GM23338 (cell line): ENCODE measurements at places on chromosomes 5 and 9. TPM values are rescaled to one million over a fixed set of nuclear protein-coding genes. Genes with fewer than 3 reads are reported as not detected.
A peak's percentile ranks its signal among the peaks of the same experiment; 100 is the strongest.

FAM200C gene
- 6.9 and 7.4 TPM in 2 replicates for total RNA-seq

MEIKIN gene
- not detected in 2 replicates for total RNA-seq

DNA sequence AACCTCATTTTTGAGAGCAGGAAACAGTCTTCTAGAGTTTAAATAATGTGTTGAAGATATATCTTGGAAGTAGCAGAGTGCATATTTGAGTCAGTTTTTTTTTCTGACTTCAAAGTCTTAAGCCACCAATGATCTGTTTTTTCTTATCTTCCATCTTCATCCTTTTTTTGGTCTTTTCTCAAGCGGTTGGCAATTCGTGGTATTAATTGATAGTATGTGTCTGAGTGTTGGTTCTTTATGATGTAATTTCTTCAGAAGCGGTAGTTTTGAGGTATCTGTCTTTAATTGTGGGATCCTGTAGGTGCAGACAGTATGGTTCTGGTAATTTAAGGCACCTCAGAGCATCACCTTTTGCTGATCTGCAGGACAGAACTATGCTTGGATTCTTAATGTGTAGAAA is 3.9 kb downstream of the CSNK1G3 start:
- DNase-seq, result no peak
- peaks cover 20% of the 10 kb centered on the region for H3K4me1 ChIP-seq
- no peaks in the 10 kb centered on the region for H3K27me3 ChIP-seq
- H3K36me3 ChIP-seq, result no peaks in the 10 kb centered on the region
- H3K27ac ChIP-seq, result no peak overlapping the region

- H3K36me3 ChIP-seq, result no peaks in the 10 kb centered on the region
- H3K4me3 ChIP-seq, result no peak overlapping the region
- H3K4me1 ChIP-seq, result peaks cover 6% of the 10 kb centered on the region; the same call in 1 of the 2 replicates
- H3K27ac ChIP-seq, result no peak overlapping the region
These were observed 37.1 kb downstream of the CAMK2A start for GRCh38 chr5:150252489-150252888.

DNA sequence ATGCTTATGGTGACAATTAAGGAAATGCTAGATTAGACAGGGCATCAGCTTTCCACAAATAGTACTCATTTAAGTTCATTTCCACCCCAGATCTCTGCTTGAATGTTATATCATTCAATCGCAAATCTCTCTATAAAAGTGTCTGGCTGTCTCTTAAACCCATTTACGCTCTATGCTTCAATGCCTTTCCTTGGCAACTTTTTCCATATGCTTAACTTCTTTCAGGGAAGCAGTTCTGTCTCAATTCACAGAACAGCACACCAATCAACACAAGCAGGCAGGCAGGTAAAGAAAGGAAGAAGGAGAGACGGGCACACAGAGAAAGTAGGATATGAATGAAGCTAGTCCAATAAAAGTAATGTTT is 243.1 kb downstream of the DENND1A start:
- no peaks in the 10 kb centered on the region for H3K27me3 ChIP-seq
- no peaks in the 10 kb centered on the region; the same call in 1 of the 2 replicates for H3K4me1 ChIP-seq
- no peak overlapping the region for H3K4me3 ChIP-seq
- no peak for DNase-seq

STOML2 gene
- total RNA-seq, result 210 and 221 TPM in 2 replicates

DNA sequence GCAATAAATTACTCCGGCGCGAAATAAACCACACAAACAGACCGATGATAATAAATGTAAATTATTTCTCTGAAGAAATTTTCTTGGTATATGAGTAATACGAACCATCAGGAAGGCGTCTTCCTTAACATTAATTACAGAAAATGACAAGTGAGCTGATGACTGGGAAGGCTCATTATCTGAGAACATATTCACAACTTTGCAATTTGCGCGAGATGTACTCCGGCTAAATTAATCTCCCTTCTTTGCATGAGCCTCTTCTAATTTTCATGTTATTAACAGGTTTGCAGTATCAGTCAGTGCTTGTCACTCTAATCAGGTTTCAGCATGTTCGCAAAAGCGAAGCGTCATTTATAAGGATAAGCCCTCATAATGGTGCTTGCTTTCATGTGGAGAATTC is 218.9 kb upstream of the MVB12B start:
- no peaks in the 10 kb centered on the region for H3K36me3 ChIP-seq
- H3K4me3 ChIP-seq, result no peak overlapping the region
- H3K4me1 ChIP-seq, result no peaks in the 10 kb centered on the region
- no peaks in the 10 kb centered on the region for H3K27me3 ChIP-seq
- H3K27ac ChIP-seq, result no peak overlapping the region

DNA sequence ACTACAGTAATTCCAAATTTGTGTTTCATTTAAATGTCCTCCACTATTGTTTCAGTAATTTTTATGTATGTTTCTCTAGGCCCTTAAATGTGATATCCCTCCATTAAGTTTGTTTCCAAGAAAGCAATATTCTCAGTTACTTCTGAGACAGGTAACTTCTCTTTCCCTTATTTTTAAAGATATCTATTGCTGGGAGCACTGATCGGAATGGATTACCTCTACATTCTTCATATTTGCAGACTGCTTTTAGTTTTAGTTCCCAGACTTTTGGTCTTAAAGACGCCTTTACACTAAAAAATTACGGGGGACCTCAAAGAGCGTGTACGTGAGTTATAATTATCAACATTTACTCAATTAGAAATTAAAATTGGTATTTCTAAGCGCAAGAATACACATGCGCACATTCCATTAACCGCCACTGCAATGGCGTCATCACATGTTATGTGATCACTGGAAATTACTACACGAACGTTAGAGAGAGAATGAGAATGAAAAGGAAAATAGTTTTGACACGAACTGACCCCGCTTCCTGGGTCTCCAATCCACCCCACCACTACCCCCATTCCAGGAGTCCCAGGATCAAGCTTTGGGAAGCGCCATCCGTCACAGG is 519 bp upstream of the RAD50 start:
- peaks cover 7% of the 10 kb centered on the region; the same call in 1 of the 2 replicates for H3K4me1 ChIP-seq
- peak overlapping the region; percentile 81 for H3K4me3 ChIP-seq
- peaks cover 3% of the 10 kb centered on the region; the same call in 1 of the 2 replicates for H3K36me3 ChIP-seq
- H3K27ac ChIP-seq, result no peak overlapping the region; the same call in 1 of the 2 replicates
- H3K27me3 ChIP-seq, result no peaks in the 10 kb centered on the region

DNA sequence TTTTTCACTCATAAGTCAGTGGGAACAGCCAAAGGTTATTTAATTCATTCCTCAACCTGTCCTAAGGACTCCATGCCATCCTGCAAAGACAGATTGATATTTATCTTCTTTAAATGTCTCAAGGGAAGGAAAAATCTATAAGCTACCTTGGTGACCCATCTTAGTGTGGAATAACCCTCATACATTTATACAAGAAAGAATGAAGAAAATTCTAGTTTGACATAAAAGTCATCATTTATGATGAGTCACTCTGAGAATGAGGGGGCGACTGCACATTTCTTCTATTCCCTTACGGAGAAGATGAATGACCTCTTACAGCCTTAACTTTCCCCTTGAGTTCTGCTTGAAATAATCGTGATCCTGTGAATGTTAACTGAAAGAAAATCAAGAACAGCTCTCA is 26.8 kb upstream of the NUDT12 start:
- H3K27me3 ChIP-seq, result no peaks in the 10 kb centered on the region
- H3K4me1 ChIP-seq, result no peaks in the 10 kb centered on the region
- no peaks in the 10 kb centered on the region for H3K36me3 ChIP-seq
- no peak overlapping the region for H3K27ac ChIP-seq

ZNF366 gene
- not detected in 2 replicates for total RNA-seq

C7 gene
- 0.07 TPM in 1 of 2 replicates, not detected in the other for total RNA-seq
